Heart left ventricle (tissue), 16 donors: ENCODE measurements at places on chromosomes 2 and 18. TPM values are rescaled to one million over a fixed set of nuclear protein-coding genes. Genes with fewer than 3 reads are reported as not detected.

UGT1A3 gene
- not detected for total RNA-seq

PJVK gene
- 0.91 TPM for total RNA-seq

UGT1A7 gene
- not detected for total RNA-seq

GPAT2 gene
- 4.7 TPM for total RNA-seq

TFCP2L1 gene
- total RNA-seq = 0.16 TPM

SERPINB5 gene
- not detected for total RNA-seq

ANKMY1 gene
- 7.1 TPM for total RNA-seq

ARHGEF33 gene
- total RNA-seq = 0.37 TPM

LYPD6B gene
- not detected for total RNA-seq

FASTKD1 gene
- 103 TPM for total RNA-seq

TRABD2A gene
- 0.42 TPM for total RNA-seq

SERPINB13 gene
- total RNA-seq = not detected

TMEM178A gene
- total RNA-seq = 3.2 TPM

ONECUT2 gene
- total RNA-seq = not detected

LRATD1 gene
- total RNA-seq = 0.07 TPM

ORC2 gene
- total RNA-seq = 24.0 TPM

REG1B gene
- not detected for total RNA-seq

TANK gene
- 27.3 TPM for total RNA-seq

KIAA2012 gene
- total RNA-seq = not detected

KCNIP3 gene
- total RNA-seq = 4.0 TPM

HADHB gene
- 836 TPM for total RNA-seq

MC2R gene
- total RNA-seq = not detected

DOK1 gene
- 5.7 TPM for total RNA-seq

G6PC2 gene
- total RNA-seq = not detected

TMEM131 gene
- total RNA-seq = 38.3 TPM

RIT2 gene
- total RNA-seq = not detected

RNF125 gene
- total RNA-seq = 3.3 TPM

ABCG5 gene
- total RNA-seq = not detected

TFPI gene
- total RNA-seq = 28.0 TPM
